ENCODE measurements at places on chromosomes 16 and 17.

DNA sequence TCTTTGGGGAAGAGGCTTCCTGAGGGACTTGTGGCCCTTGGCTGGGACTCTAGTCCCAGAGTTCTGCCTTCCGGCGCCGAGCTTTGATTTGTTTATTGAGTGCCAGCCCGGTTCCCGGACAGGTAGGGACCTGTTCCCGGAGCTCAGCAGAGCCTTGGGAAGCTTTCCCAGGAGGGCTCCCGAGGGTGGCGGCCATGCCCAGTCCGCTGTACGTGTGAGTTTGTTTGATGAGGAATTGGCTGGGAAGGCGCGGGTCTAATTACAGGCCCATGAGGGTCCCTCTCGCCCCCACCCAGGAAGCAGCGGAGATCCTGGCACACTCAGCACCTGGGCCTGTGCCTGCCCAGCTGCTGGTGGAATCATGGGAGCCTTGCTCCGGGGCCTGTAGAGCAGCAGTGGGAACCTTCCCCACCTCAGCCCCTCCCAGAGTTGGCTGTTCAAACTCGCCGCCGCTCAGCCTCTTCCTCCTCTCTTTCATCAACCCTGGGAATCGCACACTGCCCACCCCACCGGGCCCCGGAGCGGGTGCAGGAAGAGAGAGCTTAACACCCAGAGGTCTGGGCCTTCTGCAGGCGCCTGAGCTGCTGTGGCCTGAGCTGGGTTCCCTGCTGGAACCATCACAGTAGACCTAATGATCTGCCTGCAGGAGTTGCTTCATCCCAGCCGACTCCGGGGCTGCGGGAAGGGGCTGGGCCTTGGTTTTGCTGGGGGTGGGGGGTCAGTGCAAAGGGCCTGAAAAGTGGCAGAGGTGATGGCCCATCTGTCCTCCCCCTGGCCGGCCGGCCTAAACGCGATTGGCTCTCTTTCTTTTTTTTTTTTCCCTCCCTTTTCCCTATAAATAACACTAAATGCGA, 313.7 kb downstream of the SEC14L1 start:
- DNase-seq = no peak

DNA sequence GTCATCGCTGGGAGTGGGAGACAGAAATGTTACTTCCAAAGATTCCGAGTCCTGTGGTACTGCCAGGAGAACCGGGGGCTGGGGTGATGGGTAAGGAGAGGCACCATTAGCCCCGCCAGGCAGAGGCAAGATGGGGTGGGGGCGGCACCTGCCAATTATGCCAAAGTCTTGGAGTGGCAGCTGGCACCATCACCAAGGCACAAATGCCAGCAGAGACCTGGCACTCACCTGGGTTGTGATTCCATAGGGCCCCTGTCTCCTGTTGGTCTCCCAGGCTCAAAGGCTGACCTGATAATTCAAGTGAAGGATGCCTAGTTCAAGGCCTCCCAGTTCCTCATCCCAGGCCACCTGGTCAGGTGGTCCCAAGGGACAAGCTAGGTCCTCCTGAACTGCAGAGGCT, 7.6 kb downstream of the NXPH3 start:
- no peak for DNase-seq

DNA sequence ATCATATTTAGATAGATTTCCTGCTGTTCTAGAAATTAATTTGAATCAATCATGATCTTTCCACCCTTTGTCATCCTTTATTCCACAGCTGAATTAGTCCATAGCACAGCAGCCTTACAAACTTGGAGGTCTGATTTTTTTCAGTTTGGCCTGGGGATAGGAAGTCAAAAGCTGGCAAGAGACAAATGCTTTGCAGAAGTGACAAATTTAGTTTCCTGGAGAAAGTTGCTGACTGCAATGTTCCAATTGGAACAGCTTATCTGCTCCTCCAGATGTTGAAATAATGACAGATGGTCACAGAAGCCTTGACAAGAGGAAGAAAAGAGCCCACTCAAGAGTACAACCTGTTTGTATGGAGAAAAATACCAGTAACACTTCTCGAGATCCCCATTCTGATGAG, 1276.1 kb upstream of the CDH8 start:
- DNase-seq = no peak

- no peak for DNase-seq
Measured at GRCh38 chr16:78882751-78883150, 717.8 kb downstream of the MAF start.

DNA sequence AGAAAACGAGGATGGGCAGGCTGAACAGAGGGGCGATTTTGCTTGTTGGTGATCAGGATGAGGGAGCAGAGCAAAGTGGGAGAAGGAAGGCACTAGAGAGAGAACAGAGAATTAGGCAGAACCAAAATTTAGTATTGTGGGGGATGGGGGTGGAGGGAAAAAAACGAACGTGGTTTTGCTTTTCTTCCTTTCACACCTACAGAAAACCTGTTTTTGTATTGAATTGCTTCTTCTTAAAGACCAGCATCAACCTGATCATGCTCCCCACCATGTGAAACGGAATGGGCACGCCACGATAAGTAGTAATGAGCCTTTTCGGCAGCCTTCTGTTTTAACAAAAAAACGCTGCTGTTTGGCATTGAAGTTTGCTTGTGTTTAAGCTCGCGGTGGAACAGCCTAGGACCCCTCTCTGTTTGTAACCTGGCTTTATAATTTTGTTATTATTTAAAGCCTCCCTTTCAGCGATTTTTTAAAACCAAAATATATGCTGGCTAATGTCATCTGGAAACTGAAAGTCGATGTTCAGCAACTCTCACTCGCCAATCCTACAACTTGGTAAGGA, 36.8 kb downstream of the ERCC4 start:
- no peak for DNase-seq

- no peak for DNase-seq
Measured at GRCh38 chr16:47309581-47310312, 151.1 kb downstream of the ITFG1 start.

- DNase-seq = no peak
Measured at GRCh38 chr17:49814781-49815529, 26.5 kb downstream of the KAT7 start.

DNA sequence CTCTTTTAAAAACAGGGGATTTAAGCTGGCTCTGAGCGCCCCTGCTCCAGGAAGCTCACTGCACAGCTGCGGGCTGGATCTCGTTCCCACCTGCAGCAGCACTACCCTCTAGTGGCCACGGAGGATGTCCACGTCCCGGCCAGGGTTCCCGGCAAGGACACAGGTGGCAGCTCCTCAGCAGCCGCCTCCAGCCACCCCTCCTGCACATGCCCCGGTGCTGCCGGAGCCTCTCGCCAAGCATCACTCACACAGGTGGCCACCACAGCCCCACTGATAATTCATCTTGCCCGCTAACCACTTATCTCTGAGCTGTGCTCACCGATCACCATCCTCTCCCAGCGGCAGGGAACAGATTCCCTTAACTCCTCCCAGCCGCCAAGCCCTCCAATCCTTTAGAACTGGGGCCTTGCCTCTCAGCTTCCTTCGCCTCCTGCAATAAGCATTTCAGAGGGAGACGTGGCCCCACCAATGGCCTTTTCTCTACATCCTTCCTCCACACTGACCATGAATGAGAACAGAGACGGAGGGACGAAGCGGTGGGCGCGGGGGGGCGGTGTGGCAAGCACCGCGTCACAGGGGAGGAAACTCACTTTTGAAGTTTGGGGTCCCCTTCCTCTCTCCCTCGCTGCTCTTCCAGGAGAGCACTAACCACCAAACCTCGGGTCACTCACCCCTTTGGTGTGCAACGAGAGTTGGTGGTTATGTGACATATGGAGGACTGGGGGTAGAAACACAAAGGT, 222.1 kb downstream of the RBFOX3 start:
- no peak for DNase-seq

GRCh38 chr17:74798239-74798707, 22.1 kb upstream of the NAT9 start:
- no peak for DNase-seq

- DNase-seq = no peak
Measured at GRCh38 chr16:58098207-58099096, 30.7 kb downstream of the CFAP20 start.

GRCh38 chr17:61073799-61074513, 325.7 kb upstream of the TBX2 start:
- DNase-seq = no peak

DNA sequence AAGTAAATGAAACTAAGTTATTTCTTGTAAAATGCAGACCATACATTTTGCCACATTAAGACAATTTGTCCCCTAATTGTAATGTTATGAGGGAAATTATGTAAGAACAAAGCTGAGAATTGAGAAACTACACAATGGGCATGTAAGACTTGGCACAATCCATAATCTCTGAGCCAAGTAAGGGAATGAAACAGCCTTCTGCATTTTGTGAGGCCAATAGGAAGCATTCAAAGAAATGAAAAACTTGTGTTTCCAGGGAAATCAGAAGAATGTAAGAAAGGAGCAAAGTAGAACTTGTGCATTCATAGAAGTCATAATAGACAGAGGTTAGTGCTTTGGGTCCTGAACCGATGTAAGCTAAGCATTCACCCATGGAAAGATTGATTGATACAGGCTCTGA, 1.8 kb downstream of the KRTAP9-4 start:
- DNase-seq = no peak
